ENCODE measurements at places on chromosomes 11 and 22.

DNA sequence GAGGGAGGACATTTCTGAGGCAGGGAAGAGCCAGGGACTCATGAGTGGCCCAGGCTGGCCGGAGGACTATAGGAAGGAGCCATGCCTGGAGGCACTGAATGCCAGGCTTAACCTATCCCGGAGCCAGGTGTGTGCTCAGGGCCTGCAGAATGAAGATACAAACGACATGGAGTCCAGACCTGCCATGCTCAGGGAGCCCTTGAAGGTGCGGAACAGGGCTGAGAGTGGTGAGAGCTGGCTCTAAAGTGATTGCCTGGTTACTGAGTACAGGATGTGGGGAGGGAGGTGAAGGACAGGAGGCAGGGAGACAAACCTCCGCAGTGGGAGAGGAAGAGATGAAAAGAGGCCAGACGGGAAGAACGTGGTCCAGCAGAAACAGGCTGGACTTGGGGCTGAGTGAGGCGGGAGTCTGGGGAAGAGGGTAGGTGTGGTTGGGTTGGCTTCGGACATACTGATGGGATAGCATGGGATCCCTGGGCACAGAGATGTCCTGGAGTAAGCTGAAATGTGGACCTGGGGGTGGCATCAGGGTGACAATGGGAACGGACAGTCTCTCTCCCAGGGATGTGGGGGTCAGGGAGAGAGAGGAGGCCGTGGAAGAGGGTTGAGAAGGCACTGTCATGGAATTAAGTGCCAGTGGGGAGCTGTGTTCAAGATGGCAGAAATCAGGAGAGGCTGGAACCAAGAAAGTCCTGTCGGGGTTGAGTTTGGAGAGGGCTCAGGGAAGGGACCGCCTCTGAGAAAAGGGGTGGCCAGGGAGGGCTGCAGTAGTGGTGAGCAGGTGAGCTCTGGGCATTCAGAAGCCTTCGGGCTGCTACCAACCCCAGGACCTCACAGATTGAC, 1.5 kb upstream of the ANKRD13D start:
- DNase-seq = no peak

DNA sequence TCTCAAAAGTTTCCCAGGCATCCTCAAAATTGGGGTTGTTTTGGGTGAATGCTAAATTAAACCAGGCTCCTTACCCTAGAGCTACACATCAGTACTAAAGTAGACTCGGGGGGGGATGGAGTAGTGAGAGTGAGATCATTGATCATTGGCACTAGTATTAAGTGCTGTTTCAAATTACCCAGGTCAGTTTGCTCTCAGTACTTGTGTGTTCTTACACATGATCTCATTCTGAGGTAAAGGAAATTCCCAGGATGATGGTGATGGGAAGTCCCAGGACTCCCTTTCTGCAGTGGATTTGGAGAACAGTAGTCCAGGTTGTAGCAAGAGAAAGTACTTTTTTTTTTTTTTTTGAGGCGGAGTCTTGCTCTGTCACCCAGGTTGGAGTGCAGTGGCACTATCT, 12.5 kb downstream of the RBM4 start:
- no peak for DNase-seq

DNA sequence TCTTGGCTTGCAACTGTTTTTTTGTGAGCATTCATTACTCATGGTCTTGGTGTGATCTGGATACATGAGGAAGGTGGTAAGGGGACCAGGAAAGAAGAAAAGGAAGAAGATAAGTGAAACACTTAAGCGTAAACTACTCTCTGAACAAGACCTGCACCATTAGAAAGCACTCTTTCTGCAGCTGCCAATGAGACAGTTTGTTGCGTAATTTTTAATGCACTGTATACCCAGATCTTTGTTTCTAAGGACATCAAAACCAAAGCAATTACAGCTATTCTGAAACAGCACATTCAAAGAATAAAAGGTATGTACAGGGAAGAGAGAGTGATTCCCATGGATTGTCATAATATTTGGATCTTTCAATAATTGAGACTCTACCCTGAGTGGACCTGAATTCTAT, 147.4 kb downstream of the BLID start:
- DNase-seq = no peak

DNA sequence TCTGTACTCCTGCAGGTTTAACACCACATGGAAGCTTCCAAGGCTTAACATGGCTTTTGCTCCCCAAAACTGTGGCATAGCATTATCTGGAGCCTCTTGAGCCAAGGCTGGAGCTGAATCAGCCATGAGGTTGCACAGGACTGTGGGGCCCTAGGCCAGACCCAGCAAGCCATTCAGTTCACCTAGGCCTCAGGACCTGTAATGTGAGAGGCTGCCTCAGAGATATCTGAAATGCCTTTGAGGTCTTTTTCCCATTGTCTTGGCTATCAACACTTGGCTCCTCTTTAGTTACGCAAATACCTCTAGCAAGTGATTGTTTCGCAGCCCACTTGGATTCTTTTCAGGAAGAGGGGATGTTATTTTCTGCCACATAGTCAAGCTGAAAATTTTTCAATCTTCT, 72.0 kb downstream of the VPREB1 start:
- no peak for DNase-seq

GRCh38 chr11:129959687-129960086, 42.9 kb downstream of the PRDM10 start:
- DNase-seq = no peak

All from HuH-7 (cell line).